ENCODE measurements at places on chromosomes 1 and 21. TPM values are rescaled to one million over a fixed set of nuclear protein-coding genes. Genes with fewer than 3 reads are reported as not detected.
A peak's percentile ranks its signal among the peaks of the same experiment; 100 is the strongest.

C1orf226 gene
- total RNA-seq: 5.8 TPM

RNU1-1 gene
- 4,234 TPM for total RNA-seq

LRRC8C gene
- 6.8 TPM for total RNA-seq

SMPDL3B gene
- total RNA-seq: not detected

BCL2L15 gene
- not detected for total RNA-seq

BCAR3 gene
- 15.2 TPM for total RNA-seq

CA6 gene
- total RNA-seq: not detected

SPAG17 gene
- total RNA-seq: not detected

RAB3B gene
- not detected for total RNA-seq

DNALI1 gene
- 2.3 TPM for total RNA-seq

FOXD2 gene
- total RNA-seq: not detected

OBSCN gene
- 316 TPM for total RNA-seq

PKLR gene
- not detected for total RNA-seq

XCL2 gene
- total RNA-seq: not detected

DIRAS3 gene
- total RNA-seq: 9.7 TPM

GRCh38 chr1:180253585-180254495, 23.8 kb downstream of the LHX4 start:
- DNase-seq: no peak

DNA sequence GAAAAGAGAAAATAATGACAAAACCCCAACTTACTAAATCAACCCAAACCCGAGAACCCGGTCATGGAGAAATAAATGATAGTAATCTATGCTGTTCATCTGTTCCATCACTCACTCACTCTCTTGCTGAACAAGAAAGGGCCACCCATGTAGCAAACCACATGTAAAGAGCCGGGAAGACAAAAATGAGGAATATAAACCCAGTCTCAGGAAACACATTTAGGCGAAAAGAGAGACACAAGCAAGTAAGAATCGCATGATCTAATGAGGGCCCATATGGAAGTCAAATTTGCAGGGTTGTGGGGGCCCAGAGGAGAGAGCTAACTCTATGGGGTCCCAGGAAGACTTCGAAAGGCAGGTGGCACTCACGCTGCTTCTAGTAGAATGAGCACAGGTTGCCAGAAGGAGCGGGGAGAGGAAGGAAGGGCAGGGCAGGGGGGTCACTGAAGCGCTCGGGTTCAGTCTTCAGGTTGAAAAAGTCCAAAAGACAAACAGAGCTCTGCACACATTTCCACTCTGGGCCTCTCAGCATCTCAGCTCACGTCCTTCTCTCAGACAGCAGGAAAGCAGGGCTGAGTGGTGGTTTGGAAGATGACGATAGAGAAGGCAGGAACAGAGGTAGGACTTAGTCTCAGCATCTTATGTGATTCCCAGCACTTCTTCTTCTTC, 142.9 kb upstream of the KRTAP19-8 start:
- no peak for DNase-seq

DNA sequence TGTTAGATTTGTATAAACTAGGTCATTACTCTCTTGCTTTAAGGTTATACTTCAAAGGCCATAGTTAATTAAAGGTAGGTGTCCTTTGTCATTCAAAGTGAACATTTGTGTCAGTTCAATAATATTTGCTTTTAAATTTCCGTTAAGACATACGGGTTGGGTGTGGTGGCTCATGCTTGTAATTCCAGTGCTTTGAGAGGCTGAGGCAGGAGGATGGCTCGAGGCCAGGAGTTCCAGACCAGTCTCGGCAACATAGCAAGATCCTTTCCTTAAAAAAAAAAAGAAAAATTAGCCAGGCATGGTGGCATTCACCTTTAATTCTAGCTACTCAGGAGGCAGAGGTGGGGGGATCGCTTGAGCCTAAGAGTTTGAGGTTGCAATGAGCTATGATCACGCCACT, 80.4 kb downstream of the KIF26B start:
- no peak for DNase-seq

- DNase-seq: peak; percentile 64
Observed at GRCh38 chr1:41366455-41367287, 5.4 kb downstream of the FOXO6 start.

GRCh38 chr21:44952929-44953627, 13.2 kb downstream of the SLX9 start:
- DNase-seq: no peak

- no peak for DNase-seq
Observed at GRCh38 chr1:221371705-221372104, 370.2 kb downstream of the DUSP10 start.

- DNase-seq: no peak
Observed at GRCh38 chr1:66787641-66788040, 13.4 kb downstream of the INSL5 start.

- DNase-seq: peak; percentile 69
Observed at GRCh38 chr1:245598524-245599305, 443.9 kb downstream of the KIF26B start.

- no peak for DNase-seq
Observed at GRCh38 chr1:85445906-85446305, 19.1 kb downstream of the DDAH1 start.

DNA sequence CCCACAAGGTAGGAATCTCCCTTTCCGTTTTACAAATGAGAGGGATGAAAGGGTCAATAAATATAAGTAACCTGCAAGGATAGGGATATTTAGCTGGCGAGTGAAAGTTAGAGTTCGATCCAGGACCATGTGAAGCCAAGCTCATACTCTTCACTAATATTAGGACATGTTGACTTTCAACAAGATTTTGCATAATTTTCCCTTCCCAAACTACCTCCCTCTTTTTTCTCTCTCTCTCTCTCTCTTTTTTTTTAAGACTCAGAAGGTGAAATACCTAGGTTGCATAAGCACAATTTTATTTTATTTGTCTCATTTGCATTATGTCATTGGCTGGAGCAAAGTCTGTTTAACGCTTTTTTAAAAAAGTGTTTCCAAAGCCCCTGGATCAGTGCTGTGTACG, 8.1 kb upstream of the MT1HL1 start:
- no peak for DNase-seq

DNA sequence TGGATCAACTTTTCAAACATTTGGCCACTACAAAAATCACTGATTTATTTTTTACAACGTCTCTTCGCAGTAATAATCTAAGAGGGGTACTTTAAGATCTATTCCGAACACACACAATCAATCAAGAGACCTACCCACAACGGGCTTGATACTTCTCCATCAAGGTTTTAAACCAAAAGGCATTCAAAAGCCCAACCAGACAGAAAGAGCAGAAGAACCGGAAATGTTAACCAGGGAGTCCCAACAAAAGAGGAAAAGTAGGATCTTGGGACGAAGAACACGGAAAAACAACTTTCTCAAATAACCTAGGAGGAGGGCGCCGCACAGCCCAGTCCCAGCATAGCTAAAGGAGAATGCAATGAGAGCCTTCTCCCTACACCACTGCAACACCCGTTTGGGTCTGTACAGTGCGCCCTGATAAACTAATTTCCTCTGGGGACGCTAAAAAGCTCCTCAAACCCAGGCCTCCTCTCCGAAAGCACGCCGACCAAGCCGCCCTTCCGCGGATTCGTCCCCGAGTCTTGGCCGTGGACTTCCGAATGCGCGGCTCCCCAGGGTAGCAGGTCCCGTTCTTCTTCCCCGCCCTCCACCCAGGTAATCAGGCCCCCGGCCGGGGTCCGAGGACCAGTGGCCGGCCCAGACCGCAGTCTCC, 623 bp downstream of the RPL22 start:
- no peak for DNase-seq

GRCh38 chr1:206839006-206839560, 26.3 kb upstream of the IL20 start:
- no peak for DNase-seq

DNA sequence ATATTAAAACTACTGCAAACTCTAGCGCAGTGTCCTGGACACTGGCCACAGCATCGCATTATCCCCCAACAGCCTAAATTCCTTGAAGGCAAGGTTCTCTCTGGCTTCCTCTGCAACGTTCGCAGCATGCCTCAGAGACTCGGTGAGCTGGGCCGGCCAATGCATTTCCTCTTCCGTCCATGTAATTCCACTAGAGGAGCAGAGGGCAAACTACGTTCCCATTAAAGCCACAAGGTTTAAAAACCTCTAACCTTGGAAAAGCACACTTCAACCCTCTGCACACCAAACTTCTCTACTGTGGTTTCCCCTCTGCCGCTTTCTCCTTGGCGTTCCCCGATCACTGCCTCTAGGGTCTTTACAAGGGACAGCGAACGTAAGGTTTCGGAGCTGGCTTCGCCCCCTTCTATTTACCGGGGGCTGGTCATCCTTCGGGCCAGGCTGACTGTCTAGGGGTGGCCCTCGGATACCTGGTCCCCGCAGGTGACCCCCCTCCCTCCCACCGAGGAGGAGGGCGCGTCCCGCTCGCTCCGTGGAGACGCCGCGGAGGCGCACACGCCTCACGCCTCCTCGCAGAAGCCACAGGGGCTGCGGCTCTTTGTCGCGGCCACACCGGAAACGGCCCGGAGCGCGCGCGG, 456 bp upstream of the SMYD2 start:
- DNase-seq: peak; percentile 54

DNA sequence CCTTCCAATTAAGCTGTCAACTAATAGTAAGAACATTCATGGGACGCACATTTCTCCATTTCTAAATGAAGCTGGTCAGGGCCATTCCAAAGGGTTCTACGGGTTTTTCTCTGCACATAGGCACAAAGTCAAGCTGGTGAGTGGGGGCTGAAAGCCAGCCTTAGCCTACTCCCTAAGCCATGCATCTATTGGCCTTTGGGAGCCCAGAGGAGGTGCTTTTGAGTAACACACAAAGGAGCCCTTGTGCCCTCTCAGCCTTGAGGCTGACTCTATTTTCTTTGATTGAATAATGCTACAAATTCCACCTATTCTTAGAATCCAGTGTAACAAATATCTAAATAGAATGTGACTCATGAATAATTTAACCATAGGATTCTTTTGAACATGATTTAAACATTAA, 73.6 kb downstream of the RGS13 start:
- no peak for DNase-seq

GRCh38 chr1:188782220-188782841, 1695.3 kb downstream of the BRINP3 start:
- no peak for DNase-seq

- no peak for DNase-seq
Observed at GRCh38 chr1:173914366-173914871, 2.7 kb downstream of the SERPINC1 start.

DNA sequence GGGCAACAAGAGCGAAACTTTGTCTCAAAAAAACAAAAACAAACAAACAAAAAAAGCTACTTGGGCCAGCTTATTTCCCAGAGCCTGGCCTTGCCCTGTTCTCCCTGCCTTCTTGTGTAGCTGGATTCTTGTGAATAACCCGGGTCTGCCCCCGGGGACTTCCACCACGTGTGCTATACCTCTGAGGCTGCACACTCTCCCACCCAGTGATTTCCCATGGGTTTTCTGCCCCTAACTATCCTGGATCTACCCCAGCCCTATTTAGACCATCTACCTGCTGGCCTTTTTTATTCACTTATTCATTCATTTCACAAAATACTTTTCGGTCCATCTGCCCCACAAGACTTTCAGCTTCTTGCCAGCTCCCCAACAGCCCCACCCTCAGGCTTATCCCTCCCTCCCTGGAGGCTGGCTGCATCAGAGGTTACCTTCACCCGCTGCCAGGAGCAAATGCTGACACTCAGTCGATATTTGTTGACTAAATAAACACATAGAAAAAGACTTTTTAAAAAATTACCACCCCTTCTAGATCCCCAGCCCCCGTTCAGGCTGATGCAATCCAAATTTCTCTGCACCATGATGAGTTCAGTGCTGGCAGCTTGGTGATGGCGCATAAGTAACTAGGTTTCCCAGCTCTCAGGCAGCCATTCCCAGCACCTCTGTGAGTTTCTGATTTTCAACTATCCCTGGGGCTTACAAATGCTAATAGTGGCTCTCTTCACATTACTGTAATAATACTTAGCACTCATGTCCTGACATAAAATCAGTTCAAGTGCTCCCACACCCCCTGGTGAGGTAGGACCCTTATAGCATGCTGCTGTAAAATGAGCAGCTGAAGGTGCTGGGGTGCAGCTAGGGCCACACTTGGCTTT, 30.7 kb upstream of the TARBP1 start:
- no peak for DNase-seq

- DNase-seq: no peak
Observed at GRCh38 chr1:8437347-8437746, 119.4 kb downstream of the SLC45A1 start.

DNA sequence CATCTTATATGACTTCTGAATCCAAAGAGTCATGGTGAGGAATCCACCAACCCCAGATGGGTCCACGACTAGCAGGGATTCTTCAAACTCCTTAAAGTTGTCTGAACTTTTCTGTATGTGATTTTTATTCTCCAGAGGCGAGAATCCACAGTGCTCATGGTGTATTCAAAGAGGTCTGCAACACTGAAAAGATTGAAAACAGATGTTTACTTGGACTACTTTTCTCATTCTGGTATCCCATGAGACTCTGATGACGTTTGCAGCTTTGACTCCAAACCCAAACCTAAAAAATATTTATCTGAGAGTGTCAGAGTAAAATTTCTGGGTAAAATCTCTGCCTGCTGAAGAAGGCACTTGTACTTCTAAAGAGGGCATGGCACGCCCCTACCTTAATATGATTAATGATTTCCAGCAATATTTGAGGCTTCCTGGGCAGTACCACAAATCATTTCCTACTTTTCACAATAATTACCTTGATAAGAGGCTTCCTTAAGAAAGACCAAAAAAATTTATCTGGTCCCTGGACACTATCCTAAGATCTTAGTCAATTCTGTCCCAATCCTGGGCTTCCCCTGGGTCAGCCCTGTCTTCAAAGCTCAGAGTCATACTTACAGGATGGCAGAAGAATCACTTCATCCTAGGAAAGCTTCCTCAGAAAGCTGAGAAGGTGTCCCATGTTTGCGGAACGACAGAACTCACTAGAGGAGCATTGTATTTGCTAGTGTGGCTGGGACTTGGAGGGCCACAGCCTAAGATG, 76.5 kb upstream of the MAP10 start:
- no peak for DNase-seq

DNA sequence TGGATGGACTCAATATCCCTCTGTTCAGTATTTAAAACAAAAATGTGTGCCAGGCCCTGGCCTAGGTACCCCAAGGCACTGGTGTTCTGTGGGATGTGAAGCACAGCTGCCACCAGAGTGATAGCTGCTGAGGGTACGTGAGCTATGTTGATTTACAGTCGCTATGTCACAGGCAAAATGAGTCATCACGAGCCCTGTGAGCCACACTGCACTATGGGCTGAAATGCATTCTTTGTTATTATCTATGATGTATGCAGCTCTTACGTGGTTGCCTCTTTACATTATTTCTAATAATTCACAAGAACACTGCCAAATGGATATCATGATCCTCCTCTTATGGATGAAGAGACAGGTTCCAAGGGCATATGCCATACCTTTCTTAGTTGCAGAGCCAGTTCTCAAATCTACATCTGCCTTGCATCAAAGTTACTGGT, 2.1 kb downstream of the TEX38 start:
- no peak for DNase-seq

- DNase-seq: no peak
Observed at GRCh38 chr1:41582004-41582325, 97.5 kb upstream of the EDN2 start.

DNA sequence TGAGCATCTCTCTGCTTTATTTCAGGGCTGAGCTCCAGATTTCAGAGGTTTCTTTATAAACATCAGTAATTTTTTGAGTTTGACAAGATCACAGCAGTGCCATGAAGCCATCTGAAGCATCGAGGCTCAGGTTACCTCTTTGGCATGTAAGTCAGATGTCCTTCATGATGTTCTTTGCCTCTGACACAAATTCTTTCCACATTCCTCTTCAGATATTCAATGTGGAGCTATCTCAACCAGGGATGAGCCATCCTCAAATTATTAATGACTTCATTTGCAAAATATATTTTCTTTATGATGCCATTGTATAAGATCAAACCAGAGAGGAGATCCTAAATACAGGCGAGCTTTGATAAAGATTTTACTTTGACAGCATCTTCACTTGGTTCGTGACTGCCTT, 256.7 kb downstream of the COL11A1 start:
- no peak for DNase-seq

Measured in left ventricle myocardium superior (tissue), 1 donor.